ENCODE measurements at places on chromosomes 6 and 20. TPM values are rescaled to one million over a fixed set of nuclear protein-coding genes. Genes with fewer than 3 reads are reported as not detected.

GRCh38 chr20:24619212-24619611 is 149.8 kb downstream of the SYNDIG1 start:
- no peak for DNase-seq

- DNase-seq = no peak
Measured at GRCh38 chr6:90471263-90471662, 115.6 kb downstream of the MAP3K7 start.

DNA sequence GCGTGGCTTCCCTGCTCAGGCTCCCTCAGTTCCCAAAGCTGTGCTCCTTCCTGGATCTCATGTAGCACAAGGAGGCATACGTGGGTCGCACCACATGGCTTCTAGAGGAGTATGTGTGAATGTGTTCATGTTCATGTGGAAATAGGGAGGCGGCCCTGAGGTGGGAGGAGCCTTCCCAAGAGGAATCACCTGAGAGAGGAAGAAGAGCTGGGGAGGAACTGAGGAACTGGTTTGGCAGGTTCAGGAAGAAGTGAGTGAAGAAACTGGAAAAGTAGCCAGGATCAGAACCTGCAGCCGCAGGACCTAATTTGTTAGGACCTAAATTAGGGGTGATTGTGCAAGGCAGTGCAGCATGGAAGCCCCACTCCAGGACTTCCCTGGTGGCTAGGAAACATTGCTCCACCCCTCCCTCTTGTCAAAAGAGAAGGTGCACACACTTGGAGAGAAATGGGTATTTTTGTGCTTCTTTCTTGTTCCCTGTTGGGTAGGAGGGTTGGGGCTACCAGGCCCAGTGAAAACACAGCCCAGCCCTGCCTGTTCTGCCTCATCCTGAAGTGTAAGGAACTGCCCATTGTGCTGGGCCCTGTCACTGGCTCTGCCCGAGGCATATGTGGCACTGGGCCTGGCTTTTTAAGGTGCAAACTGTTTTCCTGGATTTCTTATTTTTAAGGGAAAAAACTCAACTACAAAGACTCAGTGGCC is 20.7 kb downstream of the SYNJ2 start:
- no peak for DNase-seq

GRCh38 chr20:1269235-1269634 is 3.1 kb downstream of the SNPH start:
- DNase-seq = no peak

DNA sequence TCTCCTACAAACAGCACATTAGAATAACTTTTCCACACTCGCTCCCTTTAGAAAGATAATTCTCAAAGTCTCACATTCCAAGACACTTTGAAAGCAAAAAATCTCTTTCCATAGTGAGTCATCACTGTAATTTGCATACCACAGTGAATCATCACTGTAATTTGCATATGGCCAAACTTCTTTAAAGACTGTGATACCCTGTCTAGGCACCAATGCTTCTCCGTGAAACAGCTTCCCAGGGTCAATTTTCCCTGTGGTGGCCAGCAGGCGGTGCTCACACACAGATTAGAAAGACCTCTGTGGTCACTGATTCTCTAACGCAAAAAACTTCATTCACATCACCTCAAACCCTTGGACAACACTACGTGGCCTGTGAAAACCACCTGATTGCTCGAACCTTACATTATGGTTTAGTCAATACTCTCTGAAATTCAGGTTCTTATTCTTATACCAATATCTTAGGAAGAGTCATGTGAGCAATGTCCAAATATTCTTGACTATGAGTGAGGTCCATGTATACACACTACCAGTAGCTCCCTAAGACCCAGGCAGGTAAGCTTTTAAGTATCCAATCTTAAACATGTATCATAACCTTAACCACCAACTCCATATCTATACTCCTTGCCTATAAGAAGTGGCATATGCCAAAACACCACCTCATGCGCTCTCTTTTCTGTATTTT is 78.5 kb upstream of the PHACTR1 start:
- DNase-seq = peak; percentile 49

The ZBTB12 gene
- total RNA-seq = 0.67 TPM

The GGTLC1 gene
- not detected for total RNA-seq

The GSTA3 gene
- not detected for total RNA-seq

The SLC32A1 gene
- total RNA-seq = not detected
